ENCODE measurements at places on chromosomes 5 and 9.
A peak's percentile ranks its signal among the peaks of the same experiment; 100 is the strongest.

GRCh38 chr9:110293248-110293647 lies 36.9 kb upstream of the TXN start:
- DNase-seq, result no peak

DNA sequence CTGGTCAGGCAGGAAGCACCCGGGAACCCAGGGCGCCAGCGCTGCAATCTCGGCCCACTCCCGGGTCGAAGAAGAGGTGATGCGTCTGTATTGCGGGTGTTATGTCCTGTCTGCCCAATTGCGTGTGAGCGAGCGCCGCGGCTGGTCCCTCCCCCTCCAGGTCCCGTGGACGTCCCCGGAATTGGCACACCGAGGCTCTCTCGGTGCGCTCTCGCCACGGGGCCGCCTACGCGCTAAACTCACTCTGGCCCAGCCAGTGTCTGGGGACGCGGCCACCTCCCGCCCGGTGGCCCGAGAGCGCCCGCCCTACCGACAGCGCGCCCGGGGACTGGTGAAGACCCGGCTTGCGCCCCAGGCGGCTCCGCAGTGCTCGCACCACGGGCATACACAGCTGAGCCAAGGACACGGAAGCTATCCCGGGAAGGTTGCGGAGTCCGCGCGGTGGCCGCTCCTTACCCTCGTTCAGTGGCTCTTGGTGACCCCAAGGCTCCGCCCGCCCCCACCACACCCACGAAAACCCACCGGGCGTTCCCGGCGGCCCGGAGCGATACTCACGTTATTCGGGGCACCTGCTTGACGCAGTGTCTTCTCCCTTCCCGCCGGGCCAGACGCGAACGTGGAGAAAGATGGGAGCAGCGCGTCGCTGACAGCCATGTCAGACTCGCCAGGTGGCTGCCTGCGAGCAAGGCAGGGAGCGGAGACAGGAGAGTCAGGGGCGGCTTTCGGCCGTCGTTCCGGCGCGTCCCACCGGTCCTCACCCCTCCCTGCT lies 1.0 kb downstream of the KLF4 start:
- peak; percentile 50 for DNase-seq

GRCh38 chr9:126326228-126327005 lies at the start of gene MVB12B:
Gene MVB12B, plus strand, starts transcription at chr9:126326829. Its CDS starts 101 bp downstream, at chr9:126326930.
- DNase-seq, result peak; percentile 46

DNA sequence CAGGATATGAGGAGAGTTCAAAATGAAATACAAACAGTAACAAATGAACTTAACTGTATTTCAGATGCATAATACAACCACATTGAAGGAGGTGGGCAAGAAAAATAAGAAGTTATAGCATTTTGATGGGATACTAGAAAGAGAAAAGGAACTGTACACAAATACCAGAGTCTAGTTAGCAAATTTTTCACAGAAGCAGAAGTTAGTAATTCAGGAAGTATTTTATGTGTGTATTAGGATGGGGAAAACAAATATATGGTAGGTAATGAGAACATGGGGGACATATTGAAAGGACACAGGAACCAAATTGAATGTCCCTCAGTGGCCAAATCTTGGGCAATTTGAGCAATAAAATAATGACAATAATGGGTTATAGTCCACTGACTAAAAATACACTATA lies 18.4 kb downstream of the GM2A start:
- DNase-seq, result no peak

DNA sequence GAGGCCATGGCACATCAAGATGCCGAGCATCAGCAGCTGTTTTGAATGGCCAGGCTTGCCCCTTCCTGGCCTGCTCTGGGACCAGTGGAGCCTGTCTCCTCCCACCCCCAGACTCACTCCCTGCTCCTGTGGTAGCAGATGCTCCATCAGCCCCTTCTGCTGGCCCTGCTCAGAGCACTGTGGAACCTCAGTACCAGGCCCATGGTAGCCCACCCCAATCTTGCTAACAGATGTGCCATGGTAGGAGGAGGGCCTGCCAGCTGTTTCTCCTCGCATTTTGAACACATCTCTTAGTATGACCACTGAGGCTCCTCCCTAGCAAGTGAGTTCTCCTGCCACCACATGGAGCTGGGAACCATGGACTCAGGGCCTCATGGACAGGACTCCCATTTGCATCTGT lies 29.5 kb downstream of the COL27A1 start:
- DNase-seq, result no peak

- peak; percentile 94 for DNase-seq
Measured at GRCh38 chr5:171418316-171418981, 998 bp upstream of the FGF18 start.

- no peak for DNase-seq
Measured at GRCh38 chr9:92297611-92298010, 4.1 kb upstream of the IARS1 start.

DNA sequence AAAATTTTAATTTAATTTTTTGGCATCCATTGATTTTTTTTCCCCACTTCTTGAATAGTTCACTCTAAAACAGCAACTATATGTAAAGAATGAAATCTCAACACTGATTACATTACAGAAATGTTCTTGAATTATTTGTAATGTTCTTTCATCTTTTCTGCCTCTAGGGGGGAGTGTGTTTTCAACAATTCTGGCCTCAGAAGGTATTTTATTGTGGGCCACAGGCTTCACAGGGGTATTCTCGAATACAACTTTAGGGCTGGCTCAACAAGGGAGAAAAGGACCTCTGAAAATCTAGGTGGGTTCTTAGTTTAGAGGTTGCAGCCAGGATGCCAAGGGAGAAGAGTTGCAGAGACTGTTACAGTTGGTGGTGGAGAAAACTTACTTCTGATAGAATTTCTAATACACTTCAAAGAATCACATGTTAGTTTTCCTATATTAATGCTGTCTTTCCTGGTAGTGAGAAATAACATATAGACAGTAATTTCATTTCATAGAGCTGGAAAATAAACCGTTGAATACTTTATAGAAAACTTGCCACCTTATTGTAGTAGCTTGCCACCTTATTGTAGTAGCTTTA lies 3.6 kb upstream of the NPR3 start:
- no peak for DNase-seq

GRCh38 chr5:16690243-16690852 lies 73.6 kb upstream of the RETREG1 start:
- peak; percentile 68 for DNase-seq

DNA sequence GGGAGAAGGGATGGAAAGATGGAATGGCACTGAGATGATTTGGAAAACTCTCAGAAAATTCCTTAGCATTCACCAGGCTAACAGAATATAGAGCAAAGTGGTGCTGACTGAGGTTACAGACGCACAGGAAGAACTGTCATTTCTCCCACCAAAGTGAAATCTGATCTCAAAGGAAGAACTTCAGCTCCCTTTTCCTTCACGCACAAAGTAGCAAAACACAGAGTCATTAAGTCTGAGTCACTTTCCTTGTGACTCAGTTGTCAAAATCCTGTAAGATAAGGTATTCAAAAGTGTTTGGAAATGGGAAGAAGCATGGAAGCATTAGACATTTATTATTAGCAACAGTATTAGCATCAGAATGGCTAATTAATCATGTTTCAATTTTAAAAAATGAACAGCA lies 11.7 kb downstream of the MPDZ start:
- DNase-seq, result no peak

DNA sequence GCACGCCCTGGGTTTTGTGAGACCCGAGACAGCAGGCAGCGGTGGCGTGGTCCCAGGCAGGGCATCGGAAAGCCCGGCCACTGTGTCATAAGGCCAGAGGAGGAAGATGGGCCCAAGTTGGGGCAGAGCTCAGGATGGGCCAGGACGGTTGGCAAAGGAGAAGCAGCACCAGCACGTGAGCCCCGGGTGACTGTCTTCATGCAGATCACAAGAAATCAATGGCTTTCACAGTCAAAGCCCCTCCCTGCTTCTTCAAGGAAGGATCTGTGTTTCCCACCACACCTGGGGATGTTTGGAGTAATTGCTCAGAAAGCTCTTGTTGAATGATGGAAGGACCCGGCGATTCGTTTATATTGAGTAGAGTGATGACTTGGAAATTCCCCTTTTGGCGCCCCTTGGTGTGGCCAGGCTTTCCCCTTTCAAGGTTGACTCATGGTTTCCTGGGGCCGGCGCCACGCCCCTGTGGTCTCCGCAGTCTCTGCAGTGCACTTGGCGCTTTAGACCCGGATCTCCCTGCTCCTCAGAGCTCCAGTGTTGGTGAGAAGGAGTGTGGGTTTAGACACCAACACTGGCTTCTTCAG lies 52.1 kb downstream of the IL31RA start:
- DNase-seq, result no peak

- no peak for DNase-seq
Measured at GRCh38 chr9:134548618-134549017, 93.0 kb upstream of the COL5A1 start.

- peak; percentile 77 for DNase-seq
Measured at GRCh38 chr5:174951151-174951780, 226.9 kb downstream of the MSX2 start.

GRCh38 chr5:131769961-131770360 lies 26.9 kb downstream of the FNIP1 start:
- no peak for DNase-seq

- no peak for DNase-seq
Measured at GRCh38 chr5:127549551-127549950, 32.1 kb downstream of the PRRC1 start.

GRCh38 chr9:133184971-133185370 lies 21.3 kb upstream of the GBGT1 start:
- no peak for DNase-seq

GRCh38 chr9:135306699-135307098 lies 172.9 kb upstream of the PPP1R26 start:
- no peak for DNase-seq

- DNase-seq, result no peak
Measured at GRCh38 chr5:136620016-136620419, 254.7 kb upstream of the TRPC7 start.
